ENCODE measurements at places on chromosomes 7 and 10.

DNA sequence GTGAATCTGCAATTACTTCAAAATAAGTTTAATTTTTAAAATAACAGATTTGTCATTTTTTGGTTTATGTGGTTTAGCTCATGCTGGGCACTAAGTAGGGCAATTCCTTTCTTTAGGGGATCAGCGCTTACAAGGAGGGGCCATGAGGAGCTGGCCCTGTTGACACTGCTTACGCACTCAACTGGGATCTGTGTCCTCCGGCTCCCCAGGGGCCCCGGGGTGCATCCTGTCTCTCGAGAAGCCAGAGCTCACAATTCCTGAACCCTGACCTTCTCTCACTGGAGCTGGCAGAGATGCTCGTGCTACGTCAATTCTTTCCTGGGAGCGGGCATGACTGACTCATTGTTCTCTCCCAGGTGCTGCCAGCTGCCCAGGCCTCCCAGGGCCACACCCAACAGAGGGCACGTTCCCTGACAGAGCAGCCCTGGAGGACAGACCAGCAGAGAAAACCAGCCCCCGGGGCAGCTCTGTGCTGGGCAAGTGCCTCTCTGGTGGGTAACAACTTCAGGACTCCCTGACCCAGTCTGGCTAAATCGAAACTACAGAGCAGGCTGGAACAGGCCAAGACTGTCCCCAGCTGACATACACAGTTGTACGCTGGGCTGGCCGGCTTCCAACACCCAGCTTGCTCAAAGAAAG lies 36.8 kb downstream of the CTBP2 start:
- DNase-seq, result no peak

- DNase-seq, result no peak
Measured at GRCh38 chr10:33734393-33735155, 400.1 kb upstream of the NRP1 start.

GRCh38 chr7:114413761-114414155 lies 857 bp upstream of the FOXP2 start:
- DNase-seq, result no peak

DNA sequence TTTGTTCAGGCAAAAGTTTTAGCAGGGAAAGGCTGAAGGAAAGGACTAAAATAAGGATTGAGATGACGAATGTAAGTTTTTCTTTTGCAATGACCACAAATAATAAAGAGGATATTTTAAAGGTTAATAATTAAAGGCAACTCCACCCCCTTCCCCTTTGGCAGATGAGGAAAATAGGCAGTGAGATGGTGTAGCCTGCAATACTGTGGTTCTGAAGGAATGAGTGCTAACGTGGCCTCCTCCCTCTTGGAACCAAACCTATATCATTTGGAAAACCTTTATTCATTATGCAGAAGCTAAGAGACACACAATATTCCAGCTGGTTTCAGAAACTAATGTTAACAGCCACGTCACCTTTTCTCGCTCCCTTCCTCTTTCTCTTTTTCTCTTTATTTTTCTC lies 70.9 kb upstream of the COL1A2 start:
- DNase-seq, result no peak

DNA sequence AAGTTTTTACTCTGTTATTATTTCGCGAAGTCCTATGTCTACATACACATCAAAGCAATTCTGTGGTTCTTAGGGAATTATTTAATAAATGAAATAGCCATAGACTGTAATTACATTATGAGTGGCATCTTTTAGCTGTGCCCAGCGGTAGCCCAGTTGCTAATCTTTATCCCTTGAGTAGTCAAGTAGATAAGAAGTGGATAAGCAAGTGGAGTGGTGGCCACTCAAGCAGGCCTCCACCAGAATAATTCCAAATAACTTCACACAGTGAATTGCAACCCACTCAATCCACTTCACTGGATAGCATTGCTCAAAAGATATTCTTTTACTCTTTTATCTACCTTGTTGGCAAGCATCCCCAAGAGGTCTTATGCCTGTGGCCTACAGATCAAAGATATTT lies 349.7 kb downstream of the AUTS2 start:
- no peak for DNase-seq

DNA sequence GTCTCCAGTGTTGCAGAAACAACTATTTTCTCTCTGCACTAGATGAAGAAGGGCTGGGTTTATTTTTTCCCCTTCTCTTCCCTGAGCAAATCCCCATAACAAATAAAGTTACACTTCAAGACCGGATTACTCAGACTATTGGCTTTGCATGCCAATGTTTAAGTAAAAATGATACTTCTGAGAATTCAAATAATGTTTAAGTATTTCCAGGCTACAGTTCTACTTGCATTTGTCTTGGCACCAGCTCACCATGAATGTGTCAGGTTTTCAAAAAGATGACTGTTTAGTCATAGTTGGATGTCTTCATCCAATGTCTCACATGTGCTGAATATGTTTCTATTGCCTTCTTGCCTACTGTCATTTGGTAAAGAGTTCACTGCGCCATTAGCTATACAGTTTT lies 912.6 kb downstream of the GATA3 start:
- DNase-seq, result no peak

- no peak for DNase-seq
Measured at GRCh38 chr10:65618126-65618525, 1307.7 kb upstream of the LRRTM3 start.

- DNase-seq, result no peak
Measured at GRCh38 chr10:60367431-60367830, 22.2 kb downstream of the ANK3 start.

DNA sequence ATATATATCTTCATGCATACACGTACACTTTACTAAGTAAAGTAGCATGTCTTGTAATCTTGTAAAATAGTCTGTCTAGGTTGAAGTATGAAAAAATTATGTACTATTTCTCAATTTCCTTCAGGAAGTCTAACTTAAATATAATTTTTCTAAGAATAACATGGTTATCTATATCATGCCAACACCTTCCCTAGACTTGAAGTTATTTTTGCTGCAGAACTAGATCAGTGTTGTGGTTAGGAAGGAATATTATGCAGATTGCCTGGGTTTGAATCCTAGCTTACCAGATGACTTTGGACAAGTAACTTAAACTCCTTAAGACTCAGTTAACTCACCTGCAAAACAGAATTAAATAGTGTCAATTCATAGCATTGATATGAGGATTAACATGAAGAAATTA lies 142.2 kb upstream of the SEMA3A start:
- no peak for DNase-seq

- DNase-seq, result no peak
Measured at GRCh38 chr10:33914746-33915145, 580.3 kb upstream of the NRP1 start.

DNA sequence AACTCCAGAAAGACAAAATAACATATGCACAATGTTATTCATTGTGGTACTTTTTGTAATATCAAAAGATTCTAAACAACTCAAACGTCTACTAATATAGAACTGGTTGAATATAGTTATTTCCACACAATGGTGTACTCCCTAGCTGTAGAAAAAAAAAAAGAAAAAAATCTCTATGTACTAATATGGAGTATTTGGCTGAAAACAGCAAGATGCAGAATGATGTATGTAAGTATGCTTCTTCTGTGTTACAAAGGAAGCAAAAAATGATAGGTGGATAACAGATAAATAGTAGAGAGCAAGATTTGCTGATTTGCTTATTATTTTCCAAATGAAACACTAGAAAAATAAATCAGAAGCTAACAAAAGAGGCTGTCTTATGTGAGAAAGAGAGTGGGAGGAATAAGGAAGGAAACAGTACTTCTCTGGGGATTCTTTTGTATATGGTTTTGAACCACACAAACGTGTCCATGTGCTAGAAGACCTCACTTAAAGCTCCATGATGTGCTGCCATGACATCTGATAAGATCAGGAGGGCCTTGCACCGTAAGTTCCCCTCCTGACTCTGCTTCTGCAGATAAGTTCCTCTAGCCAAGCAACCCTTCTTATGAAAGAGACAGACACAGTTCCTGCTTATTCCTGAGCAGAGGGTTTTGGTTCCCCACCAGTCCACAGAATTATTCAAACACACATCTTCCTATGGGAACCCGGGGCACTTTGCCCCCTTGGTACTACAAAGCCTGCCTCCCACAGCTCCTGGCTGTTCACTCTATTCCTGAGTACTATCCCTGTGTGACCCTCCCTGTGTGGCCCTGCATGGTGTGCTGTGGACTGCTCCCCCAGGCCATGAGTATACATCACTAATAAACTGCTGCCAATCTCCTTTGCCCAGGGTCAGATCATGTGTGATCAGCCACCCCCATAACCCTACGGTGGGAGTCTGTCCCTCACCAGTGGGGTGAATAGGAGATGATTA lies 159.1 kb downstream of the CCDC71L start:
- no peak for DNase-seq

DNA sequence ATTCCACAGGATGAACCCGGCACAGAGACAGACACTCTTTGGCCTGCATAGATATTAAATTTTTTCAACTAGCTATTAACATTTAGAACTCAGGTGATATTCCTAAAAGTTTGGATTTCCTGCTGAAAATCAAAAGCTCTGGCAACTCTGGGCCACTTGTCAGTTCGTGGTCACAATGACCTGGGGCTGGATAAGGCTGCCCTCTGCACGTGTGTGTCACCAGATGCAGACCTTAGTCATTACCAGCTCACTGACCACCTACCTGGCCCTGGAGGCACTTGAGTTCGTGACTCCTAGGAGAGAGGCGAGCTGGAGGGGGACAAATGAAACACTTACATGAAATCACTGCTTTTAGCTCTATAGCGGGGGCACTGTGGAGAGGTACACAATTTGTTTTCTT lies 126.5 kb downstream of the HIPK2 start:
- DNase-seq, result no peak

DNA sequence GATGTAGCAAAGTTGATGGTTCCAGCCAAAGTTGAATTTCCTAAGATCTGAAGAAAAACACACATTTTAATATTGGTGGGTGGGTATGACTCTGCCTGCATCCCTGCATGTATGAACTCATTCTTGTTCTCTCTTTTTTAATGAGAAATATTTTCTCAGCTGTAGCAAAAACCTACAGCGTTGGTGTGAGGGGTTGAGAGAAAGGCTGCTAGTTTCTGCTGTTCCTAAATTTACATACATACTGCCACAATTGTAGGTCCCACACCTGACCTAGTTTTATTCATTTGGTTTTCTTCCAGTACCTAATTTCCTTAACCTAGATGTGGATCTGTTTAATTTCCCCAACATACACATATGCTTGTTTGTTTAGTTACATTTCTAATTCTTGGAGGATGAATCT lies 4.6 kb downstream of the AGFG2 start:
- no peak for DNase-seq

GRCh38 chr7:26891400-26892350 lies 27.3 kb upstream of the SKAP2 start:
- DNase-seq, result no peak

DNA sequence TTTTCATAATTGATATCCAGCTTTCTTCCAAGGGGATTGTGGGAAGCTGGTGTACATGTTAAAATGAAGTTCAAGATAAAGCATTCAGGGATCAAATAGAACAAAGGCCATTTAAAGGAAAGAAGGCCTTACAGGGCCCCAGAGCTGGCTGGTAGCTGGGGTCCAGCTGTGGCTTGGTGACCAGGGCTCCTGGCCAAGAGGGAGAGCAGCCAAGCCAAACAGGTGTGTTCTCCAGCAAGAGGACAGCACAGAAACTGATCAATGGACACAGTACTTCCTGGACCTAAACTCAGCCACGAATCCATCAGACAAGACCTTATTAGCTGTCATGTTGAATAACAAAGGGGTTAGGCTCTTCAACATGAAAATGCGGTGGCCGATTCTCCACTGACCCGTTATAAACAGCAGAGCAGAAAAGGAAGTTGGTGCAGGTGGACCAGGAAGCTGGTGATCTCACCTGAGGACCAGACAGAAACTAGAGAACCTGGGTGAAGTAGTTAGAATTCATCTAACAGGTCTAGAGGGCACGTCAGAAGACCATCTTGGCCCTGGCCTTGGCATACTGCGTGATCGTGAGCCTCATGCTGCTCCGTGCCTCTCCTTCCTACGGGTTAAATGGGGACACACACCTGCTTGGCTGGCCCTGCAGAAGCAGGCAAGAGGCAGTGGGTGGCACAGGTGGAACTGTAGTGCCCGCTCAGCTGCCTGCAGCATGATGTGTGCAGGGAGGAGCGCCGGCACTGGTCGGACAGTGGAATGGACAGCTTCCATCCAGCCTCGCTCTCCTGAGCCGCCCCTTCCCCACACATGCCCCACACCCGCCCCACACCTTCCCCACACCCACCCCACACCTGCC lies 53.8 kb downstream of the PARP12 start:
- no peak for DNase-seq

DNA sequence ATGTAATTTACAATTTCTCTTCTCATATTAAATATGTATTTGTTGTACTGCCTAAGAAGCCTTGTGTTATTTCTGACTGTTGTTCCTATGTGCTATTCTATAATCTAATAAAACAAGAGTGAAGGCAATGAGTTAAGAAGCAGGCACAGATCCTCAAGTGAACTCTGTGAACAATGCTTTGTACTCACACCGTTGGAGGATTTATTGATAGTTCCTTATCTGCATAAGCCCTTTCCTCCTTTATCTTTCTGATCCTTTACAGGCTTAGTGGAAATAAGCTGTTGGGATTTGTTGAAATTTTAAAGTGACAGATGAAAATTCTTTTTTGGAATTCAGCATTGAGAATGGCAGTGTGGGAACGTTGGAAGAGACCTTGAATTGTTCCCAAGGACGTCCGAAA lies 329.6 kb upstream of the NPVF start:
- DNase-seq, result no peak

GRCh38 chr10:62627983-62628382 lies 176.5 kb upstream of the ADO start:
- DNase-seq, result no peak

DNA sequence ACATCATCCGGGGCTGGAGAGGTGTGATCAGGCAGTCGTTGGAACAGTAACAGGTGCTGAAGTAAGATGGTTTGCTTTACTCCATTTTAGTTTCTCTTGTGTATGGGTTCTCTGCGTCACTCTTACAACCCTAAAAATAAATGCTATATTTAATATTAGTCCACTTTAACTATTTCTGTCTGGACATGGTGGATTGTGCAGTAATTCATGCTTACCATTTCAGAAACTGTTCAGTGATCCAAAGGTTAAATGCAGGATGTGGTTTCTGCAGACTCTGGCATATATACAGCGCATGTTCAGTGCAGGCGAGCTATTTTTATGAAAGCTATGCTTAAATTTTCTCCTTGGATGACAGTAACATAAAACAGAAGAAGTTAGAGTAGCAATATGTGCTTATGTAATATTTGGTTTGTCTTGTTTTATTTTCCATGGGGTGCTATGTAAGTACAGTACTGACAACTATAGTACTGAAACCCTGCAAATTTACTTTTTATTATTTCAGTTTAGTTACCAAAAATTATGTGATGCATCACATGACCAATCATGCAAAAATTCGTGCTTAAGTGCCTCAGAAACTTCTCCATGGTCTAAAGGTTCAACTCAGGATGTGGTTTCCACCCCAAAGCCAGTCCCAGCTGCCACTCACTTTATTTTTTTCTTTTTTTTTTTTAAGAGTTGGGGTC lies 46.6 kb upstream of the GRID1 start:
- no peak for DNase-seq

GRCh38 chr7:20696803-20697333 lies 81.4 kb downstream of the ABCB5 start:
- DNase-seq, result no peak

- DNase-seq, result no peak
Measured at GRCh38 chr7:141158561-141158960, 84.7 kb downstream of the TMEM178B start.

GRCh38 chr10:18606051-18606695 lies 45.2 kb downstream of the NSUN6 start:
- DNase-seq, result no peak

- no peak for DNase-seq
Measured at GRCh38 chr7:43431020-43431595, 151.8 kb upstream of the STK17A start.

Data from NCI-H446 treated with DMSO at 0.1 percent for 48 hours (cell line).